ENCODE measurements at places on chromosomes 4 and X.

DNA sequence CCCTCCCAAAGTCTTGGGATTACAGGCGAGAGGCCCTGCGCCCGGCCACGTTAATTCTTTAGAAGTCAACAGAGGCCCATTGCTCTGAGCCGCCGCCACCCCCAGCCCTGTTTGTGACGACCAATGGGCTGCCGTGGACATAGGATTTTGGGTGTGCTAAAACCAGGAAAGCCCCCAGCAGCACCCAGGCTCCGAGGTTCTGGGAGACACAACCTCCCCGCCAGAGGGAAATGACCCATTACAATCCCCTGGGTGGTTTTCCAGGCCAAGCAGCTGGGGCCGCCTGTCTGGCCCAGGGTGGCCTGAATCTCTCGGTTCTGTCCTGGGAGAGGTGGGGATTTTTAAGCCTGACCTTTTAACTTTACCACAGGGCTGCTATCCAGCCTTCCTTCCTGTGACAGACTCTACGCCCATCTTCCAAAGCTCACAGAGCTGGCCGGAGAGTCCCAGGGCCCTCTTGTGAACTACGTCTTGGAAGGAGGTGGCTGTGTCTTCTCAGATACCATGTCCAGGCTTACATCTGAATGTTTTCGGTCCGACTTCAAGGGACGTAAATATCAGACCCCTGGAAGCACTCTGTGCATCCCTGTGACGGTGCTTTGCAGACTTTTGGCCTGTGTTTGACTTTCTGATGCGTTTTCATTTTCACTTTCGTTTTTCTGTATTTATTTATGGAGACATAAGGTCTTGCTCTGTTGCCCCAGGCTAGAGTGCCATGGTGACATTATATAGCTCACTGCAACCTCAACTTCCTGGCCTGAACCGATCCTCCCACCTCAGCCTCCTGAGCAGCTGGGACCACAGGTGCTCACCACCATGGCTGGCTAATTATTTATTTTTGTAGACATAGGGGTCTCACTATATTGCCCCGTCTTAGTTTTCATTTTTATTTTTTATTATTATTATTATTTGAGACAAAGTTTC is 36.0 kb downstream of the P2RY8 start:
- no peak for DNase-seq

DNA sequence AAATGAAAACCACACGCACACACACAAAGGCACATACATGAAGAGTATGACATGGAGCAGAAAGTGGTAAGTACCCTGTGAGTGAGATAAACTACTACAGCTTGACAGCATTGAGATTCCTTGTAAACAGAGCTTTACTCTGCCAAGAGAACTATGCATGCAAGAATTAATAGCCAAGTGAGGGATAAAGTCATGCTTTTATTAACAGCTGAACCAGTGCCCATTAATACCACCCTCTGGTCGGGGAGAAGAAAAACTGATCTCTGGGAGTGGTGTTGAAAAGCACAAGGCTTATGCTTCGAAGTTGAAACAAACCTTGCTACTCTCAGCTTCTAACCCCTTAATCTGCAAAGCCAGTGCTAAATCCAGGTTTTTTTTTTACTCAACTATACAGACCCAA is 95.9 kb upstream of the C1QTNF7 start:
- DNase-seq, result no peak

GRCh38 chr4:141387299-141387698 is 166.6 kb downstream of the ZNF330 start:
- no peak for DNase-seq

- DNase-seq, result no peak
Measured at GRCh38 chrX:57573754-57574153, 18.1 kb upstream of the ZXDB start.

DNA sequence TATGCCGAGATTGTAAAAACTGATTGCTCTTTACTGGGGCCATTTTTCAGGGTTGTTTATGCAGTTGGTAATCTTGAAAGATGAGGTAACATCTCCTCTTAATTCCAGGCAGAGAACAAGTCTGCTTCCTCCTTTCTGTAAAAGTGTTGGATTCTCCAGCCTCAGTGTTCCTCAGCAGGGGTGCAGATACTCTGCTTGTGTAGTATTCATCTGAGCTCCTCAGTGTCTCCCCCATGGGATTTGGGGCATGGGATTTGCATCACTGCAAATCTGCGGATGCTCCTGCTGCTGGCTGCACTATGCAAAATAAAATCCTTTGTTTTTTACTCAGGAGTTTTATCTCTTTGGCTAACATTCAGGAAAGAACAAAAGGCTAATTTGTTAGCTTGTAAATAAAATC is 104.9 kb upstream of the ATP8A1 start:
- DNase-seq, result no peak

DNA sequence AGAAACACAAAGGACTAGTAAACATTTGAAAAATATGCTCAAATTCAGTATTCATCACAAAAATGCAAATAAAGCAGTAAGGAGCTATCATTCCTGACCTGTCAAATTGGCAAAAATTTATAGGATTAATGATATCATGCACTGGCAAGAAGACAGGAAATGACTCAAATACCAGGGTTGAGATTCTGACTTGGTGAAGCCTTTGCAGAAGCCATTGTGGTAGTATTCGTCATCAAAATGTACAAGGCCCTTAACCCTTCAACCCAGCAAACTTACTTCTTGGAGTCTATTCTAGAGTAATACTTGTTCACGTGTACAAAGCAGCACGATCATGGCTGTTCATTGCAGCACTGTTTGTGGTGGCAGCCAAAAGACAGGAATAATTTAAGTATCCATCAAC is 132.4 kb downstream of the ENOX2 start:
- no peak for DNase-seq

DNA sequence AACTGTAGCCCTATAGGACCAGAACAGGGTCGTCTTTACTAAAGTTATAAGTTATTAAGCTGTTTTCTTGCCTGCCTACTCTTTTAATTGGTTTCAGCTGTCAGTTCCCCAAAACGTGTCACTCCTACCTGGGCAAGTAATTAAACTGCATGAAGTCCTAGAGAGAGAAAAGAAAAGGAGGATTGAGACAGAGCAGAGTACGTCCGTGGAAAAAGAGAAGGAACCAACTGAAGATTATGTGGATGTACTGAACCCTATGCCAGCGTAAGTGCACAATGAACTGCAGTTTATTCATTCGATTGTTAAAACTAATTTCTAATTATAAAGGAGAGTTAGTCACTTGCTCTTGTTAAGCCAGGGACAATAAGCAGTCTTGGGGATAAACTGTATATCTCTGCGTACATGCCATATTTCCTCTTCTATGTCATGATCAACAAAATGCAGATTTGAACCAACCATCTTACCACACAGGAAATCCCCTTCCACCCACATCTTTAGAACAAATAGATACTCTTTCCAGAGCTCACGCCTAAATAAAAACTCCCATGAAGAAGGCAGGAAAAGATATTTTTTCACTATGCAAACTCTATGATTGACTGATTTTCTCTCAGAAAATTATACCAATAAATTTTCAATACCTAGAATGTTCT is 22.8 kb downstream of the STAP1 start:
- DNase-seq, result no peak

GRCh38 chr4:114921790-114922591 is 191.4 kb downstream of the NDST4 start:
- DNase-seq, result no peak

- DNase-seq, result no peak
Measured at GRCh38 chr4:184096561-184097240, 121.0 kb downstream of the ENPP6 start.

- DNase-seq, result no peak
Measured at GRCh38 chrX:103864886-103865534, 33.0 kb upstream of the RAB9B start.

DNA sequence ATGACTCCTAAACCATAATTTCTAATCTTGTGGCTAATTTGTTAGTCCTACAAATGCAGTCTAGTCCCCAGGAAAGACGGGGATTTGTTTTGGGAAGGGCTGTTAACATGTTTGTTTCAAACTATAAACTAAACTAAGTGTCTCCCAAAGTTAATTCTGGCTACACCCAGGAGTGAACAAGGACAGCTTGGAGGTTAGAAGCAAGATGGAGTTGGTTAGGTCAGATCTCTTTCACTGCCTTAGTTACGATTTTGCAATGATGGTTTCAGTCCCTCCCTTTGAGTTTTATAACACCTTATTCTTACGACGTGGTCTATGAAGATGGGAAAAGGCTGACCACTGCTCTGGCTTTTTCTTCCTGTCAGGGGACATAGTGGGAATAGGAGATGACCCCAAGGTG is 27.0 kb upstream of the IL2 start:
- no peak for DNase-seq

GRCh38 chr4:20493761-20494353 is 206.4 kb upstream of the PACRGL start:
- DNase-seq, result no peak

DNA sequence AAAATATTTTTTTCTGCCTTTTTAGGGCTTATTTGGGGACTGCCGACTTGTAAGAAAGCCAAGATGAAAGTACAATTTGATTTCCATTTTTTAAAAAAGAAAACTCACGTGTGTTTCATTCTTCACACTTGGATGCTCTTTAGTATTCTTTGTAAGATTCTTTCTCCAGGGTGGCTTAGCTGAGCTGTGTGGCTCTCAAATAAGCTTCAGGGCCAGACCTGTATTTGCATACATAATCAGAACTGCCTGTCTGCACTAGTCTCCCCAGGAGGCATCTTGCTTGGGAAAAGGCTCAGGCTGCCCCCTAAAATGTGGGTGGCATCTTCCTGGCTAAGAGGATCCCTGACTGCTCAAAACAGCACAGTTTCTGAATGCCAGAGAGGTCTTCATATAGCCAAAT is 498.4 kb downstream of the MID1IP1 start:
- DNase-seq, result no peak

- DNase-seq, result no peak
Measured at GRCh38 chrX:131199091-131199490, 90.0 kb downstream of the IGSF1 start.

- DNase-seq, result no peak
Measured at GRCh38 chr4:180680305-180680704, 1562.9 kb upstream of the TENM3 start.

GRCh38 chrX:154784149-154784995 is 20.9 kb downstream of the MPP1 start:
- no peak for DNase-seq

DNA sequence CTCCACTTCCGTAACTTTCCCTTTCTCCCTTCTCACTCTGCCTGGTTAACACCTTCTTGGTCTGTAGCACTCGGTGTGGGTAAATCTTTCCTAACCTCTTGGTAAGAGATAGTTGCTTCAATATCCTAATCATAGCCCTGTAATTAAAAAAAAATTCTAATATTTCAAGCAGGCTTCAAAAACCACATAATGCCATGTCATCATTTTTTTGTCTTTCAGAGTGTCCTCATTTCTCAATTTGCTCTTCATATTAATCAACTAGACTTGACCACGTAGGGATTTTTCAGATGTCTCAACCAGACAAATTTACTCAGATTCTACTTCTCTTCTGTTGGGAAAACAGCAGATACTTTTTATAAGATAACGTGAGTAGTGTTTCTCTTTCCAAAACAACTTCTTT is 91.0 kb downstream of the FREM3 start:
- DNase-seq, result no peak

DNA sequence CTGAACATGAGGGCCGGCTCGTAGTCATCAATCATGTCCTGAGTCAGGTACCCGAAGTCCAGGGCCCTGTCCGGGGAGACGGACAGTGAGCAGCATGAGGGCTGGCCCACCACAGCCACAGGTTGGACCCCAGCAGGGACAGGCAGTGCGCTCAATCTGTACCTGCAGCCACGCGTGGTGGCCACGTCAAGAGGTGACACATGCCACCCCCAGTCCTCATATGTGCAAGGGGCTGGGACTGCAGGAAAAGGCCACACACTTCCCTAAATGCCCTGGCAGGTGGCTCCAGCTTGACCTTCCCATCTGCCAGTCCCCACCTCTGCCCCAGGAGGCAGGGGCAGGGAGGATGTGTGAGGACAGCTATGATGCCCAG is 73.8 kb upstream of the MXD4 start:
- DNase-seq, result no peak

DNA sequence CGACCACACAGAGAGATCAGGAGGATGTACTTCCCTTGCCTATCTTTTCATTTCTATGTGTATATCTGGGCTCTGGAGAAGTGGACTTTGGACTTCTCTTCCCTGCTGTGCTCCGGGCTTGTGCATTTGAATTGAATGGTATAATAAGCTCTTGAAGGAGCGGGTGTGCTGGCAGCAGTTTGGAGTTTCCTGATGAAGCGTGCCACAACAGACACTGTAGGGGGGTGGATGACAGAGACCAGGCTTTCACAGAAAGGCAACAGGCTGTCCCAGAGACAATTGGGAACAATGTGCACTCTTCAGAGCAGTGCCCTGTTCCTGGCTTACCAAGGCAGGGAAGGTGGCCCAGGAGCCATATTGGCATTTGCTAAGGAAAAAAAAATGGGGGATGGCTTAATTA is 170.1 kb downstream of the FRMPD4 start:
- no peak for DNase-seq

DNA sequence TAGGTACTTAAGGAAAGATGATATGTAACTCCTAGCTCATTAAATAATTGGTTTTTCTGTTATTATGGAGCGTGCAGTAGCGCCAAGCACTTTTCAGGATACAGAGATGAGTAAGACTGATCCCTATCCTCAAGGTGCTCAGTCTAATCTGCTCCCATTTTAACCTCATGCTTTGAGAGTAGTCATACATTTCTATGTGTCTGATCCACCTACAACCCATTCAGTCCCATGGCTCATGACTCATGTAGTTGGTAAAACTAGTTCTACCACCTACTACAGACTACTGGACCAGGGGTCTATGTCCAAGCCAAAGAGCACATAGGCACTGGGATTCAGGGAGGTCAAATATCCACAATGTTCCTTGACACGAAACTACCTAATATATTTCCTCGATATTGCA is 60.8 kb downstream of the TMEM154 start:
- DNase-seq, result no peak

GRCh38 chr4:101954975-101955678 is 164.6 kb downstream of the BANK1 start:
- DNase-seq, result no peak

GRCh38 chr4:83582289-83582785 is 46.4 kb downstream of the GPAT3 start:
- DNase-seq, result no peak

- DNase-seq, result no peak
Measured at GRCh38 chr4:41256131-41256739, 493 bp upstream of the UCHL1 start.

GRCh38 chr4:128906581-128906980 is 97.1 kb downstream of the JADE1 start:
- DNase-seq, result no peak

GRCh38 chr4:173005912-173006633 is 162.5 kb upstream of the GALNT7 start:
- no peak for DNase-seq

Measured in T47D (cell line).